ENCODE measurements at places on chromosomes 2 and 18.

- no peak for DNase-seq
Observed at GRCh38 chr2:169050476-169051240, 18.7 kb upstream of the DHRS9 start.

DNA sequence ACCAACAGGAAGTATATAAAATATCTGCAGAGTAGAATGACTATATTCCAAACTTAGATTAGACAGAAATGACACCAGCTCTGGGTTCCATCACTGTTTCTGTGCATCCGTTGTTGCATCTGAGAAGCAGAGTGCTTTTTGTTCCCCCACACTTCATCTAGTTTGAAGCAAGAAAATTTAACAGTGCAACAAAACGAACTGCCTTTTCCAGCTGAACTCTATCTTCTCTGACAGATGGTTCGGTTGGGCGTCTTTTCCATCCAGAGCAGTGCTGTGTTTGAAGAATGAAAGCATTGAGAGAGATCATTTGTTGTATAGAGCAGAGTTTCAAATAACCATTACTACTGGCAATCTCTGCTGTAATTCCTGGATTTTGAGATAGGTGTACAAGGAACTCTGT lies 757.5 kb downstream of the DPP10 start:
- no peak for DNase-seq

GRCh38 chr2:99988599-99988998 lies 153.8 kb downstream of the AFF3 start:
- no peak for DNase-seq

DNA sequence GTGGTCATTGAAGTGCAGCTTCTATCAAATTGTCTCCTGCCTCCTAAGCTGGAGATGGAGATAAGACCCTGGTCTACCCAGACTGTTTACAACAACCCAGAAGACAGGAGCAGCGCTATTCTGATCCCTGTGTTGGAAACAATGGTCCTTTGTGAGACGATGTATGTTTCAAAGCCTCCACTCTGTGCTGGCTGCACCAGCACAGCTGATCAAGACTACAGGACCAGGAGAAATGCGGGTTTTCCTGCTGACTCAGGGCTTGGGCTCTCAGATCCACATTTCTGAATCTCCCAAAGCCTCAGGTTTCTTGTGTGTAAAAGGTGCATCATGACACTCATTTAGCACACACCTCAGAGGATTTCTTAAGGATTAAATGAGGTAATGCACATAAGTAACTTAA lies 92.0 kb downstream of the POU3F3 start:
- no peak for DNase-seq

GRCh38 chr2:199443589-199444130 lies 14.1 kb downstream of the SATB2 start:
- no peak for DNase-seq

DNA sequence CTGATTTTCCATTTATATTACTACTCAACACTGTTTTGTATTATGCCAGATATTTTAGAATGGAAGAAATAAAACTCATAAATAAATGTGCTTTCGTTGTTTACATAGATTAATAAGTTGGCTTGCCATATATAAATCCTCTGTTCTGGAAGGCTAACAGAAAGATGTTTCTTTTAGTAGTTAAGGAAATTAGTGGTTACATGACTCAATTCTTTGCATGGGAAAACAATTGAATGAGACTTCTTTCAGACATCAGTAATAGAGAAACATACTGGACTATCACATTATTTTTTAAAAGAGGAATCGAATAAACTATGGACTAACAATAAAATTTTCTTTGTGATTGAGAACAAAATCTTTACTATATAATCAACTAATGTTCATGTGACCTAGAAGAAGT lies 336.5 kb downstream of the KCNS3 start:
- DNase-seq = no peak

DNA sequence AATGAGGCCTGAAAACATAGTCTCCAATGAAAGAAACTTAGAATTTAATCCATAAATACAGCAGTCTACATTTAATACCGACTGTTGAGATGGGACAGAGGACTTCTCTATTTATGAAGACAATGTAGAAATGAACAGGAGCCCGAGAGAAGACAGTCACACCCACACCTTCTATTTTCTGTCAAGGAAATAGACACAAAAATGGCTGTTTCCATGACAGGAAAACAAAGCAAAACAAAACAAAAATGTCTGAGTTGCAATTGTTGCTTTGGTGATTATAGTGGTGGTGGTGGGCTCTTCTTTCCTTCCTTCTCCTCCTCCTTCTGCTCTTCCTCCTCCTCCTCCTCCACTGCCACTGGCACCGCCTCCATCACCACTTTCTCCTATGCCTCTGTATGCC lies 72.3 kb upstream of the CCDC68 start:
- no peak for DNase-seq

DNA sequence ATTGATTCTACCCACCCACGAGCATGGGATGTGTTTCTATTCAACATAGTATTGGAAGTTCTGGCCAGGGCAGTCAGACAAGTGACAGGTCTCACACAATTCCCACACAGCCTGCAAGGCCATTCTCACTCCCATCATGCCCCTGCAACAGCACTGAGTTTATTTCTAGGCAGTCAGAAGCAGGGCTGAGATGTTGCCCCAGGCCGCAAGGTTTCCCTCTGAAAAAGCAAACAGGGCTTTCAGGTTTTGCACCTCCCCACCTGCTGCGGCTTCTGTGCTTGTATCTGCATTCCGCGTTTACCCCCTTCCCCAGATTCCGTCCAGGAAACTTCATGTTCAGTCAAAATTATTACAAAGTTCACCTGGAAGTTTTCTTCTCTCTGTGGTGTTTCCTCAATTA lies 9.4 kb upstream of the TACR1 start:
- DNase-seq = no peak

- no peak for DNase-seq
Observed at GRCh38 chr2:51855683-51856082, 823.8 kb upstream of the NRXN1 start.

GRCh38 chr2:173198327-173198726 lies 122.7 kb downstream of the MAP3K20 start:
- no peak for DNase-seq

GRCh38 chr2:6054161-6054671 lies 362.0 kb downstream of the SOX11 start:
- no peak for DNase-seq

DNA sequence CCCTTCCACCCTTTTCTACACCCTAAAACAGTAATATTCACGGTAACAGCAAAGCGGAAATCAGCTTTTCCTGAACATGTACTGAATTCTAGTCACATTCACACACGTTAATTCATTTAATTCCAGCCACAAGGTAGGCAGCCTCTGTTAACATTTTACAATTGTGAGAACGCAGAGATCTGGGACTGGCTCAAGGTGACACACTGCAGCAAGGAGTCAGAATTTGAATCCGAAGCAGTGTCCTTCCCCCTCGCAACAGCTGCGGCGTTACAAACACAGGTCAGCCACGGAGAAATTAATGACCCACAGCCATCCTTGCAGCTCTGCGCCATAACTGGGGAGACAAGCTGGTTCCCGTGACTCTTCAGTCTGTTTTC lies 818 bp upstream of the SLC20A1 start:
- no peak for DNase-seq

GRCh38 chr2:29060441-29060840 lies 13.9 kb downstream of the PCARE start:
- DNase-seq = no peak

DNA sequence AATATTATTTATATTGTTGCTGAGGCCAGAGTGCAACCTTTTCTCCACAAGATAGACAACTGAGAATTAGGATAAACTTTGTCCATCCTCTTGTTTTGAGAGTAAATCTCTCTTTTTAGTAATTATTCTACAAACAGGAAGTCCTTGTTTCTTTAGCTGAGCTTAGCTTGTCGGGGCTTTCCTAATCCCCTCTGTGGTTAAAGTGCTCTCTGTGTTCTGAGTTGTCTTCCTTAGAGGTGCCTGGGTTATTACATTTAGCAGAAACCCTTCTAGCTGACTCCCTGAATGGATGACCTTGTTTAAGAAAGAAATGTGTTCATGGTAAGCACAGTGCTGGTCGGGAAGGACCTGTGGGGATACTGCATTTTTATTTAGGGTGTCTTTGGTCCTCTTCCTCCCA lies 12.7 kb downstream of the USP39 start:
- DNase-seq = no peak

Data from stimulated activated CD4-positive, alpha-beta T cell treated with anti-CD3 and anti-CD28 coated beads, Interleukin-1b, Interleukin-23, amount 100 ng/mL, for 48 hours (primary cell).